ENCODE measurements at places on chromosomes 7 and 10. TPM values are rescaled to one million over a fixed set of nuclear protein-coding genes. Genes with fewer than 3 reads are reported as not detected.
A peak's percentile ranks its signal among the peaks of the same experiment; 100 is the strongest.

- H3K27me3 ChIP-seq: no peaks in the 10 kb centered on the region
- no peak for DNase-seq
- H3K4me1 ChIP-seq: no peaks in the 10 kb centered on the region
- no peak overlapping the region for H3K4me3 ChIP-seq
- H3K27ac ChIP-seq: no peak overlapping the region
Measured at GRCh38 chr10:77082601-77083252, 554.9 kb downstream of the KCNMA1 start.

Gene ZNF853
- total RNA-seq: 5.7 TPM

Gene GALNT17
- total RNA-seq: 4.5 TPM

GRCh38 chr10:75817198-75817597 is 385.8 kb downstream of the LRMDA start:
- H3K4me1 ChIP-seq: no peaks in the 10 kb centered on the region
- H3K4me3 ChIP-seq: no peak overlapping the region
- H3K27me3 ChIP-seq: no peaks in the 10 kb centered on the region
- no peak for DNase-seq
- no peaks in the 10 kb centered on the region for H3K36me3 ChIP-seq

DNA sequence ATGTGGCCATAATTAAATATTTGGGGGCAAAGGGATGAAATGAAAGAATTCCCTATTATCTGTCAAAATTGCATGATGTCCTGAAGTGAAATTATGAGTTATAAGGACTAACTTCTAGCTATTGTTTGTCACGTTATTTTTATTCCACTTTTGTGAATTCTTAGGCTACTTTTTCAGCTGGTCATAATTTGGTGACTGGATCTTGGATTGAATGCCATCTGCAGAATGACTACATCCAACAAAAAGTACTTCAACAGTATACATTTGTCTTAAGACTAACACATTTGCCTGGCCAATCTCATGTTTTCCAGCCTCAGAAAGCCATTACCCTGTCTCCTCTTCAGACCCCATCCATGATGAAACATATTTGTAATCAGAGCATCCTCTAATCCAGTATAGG is 48.1 kb upstream of the WNT16 start:
- no peak overlapping the region for H3K4me3 ChIP-seq
- H3K4me1 ChIP-seq: peaks cover 1% of the 10 kb centered on the region
- H3K27me3 ChIP-seq: no peaks in the 10 kb centered on the region
- H3K36me3 ChIP-seq: no peaks in the 10 kb centered on the region

DNA sequence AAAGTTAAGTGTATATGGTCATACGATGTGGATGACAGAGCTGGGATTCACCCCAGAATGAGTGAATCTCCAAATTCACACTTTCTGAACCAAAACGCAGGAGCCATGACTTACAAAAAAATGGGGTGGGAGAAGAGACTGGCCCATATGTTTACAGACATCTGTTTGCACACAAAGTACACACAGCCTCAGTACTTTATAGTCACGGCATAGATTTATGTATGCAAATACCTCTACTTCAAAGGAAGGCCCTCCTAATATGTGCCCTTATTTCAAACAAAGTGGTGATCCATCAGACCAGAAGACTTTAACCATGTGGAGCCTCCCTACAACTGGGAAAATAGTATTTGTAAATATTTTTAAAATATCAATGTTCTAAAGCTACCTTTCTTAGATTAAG is 22.2 kb upstream of the JMJD1C start:
- H3K36me3 ChIP-seq: no peaks in the 10 kb centered on the region
- no peak overlapping the region for H3K4me3 ChIP-seq
- peaks cover 9% of the 10 kb centered on the region for H3K4me1 ChIP-seq
- no peaks in the 10 kb centered on the region for H3K27me3 ChIP-seq
- no peak for DNase-seq

Gene MRLN
- not detected for total RNA-seq

- no peaks in the 10 kb centered on the region for H3K27me3 ChIP-seq
- H3K4me3 ChIP-seq: no peak overlapping the region
- H3K27ac ChIP-seq: peak overlapping the region; percentile 52
Measured at GRCh38 chr10:43998021-43998809, 349.5 kb upstream of the ZNF32 start.

GRCh38 chr10:122632031-122632430 is 67.6 kb downstream of the C10orf120 start:
- H3K4me1 ChIP-seq: peaks cover 7% of the 10 kb centered on the region
- H3K4me3 ChIP-seq: no peak overlapping the region
- no peaks in the 10 kb centered on the region for H3K36me3 ChIP-seq
- H3K27me3 ChIP-seq: no peaks in the 10 kb centered on the region

DNA sequence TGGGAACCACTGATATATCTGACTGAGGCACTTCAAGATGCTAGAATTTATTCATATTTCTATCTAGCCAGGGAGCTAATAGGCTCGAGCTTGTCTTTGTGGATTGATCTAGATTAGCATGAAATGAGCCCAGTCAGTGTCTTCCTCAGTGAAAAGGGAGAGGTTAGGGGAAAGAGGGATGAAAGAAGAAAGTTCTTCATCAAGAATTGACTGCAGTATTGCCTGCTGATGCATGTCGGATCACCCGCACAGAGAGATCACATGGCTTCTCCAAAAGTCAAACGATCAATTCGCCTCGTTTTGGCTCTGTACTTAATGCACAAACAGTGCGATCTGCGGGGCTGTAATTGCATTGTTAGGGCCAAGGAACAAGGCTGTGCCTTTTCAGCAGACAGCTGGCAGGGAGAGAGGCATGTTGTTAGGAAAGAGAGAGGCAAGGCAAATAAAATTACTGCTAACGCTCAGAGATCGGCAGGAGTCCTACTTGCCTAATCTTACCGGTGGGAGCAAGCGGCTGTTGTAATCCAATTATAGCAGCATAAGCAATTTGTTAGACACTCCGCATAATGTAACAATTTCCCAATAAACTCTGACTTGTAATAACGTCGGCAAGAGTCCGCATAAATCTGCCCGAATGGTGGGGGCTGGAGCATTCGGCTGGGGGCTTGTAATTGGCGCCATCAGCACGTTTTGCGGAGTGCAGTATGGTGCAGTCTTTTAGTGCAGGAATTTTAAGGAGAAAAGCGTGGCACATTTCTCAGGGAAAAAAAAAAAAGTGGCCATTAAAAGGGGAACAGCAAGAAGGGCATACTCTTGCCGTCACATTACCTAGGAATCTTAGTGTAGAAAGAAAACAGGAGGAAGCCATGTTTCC is 102.1 kb downstream of the POLL start:
- H3K4me1 ChIP-seq: no peaks in the 10 kb centered on the region
- no peaks in the 10 kb centered on the region for H3K36me3 ChIP-seq
- no peak overlapping the region for H3K4me3 ChIP-seq
- DNase-seq: no peak

DNA sequence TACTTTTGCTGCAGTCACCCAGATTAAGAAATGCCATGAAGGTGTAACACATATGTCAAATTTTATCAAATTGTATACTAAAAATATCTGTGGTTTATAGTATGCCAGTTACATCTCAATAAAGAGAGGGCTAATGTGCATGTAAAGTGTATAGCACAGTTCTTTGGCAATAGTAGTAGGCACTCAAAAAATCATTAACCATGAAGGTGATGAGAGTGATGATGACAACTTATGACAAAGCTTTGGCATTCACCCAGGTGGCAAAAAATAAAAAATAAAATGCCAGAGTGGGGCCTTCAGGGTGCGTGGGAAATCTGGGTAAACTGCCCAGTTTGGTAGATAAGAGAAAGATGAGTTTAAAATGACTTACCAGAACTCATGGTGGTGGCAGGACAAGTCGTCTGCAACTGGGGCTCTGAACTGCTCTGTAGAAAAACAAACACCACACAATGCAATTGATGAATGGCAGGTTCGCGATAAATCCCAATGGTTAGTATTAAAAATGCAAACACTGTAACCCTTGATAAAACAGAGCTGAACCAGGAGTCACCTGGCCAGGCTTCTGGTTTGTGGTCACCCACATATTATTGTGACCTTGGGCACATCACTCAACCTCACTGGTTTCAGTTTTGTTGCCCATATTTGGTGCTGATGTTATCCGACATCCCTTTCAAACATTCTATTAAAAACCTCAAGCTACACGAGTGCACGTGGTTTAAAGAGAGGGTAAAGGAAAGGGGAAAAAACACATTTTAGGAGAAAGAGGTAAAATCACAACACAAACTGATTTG is 120.2 kb downstream of the SORBS1 start:
- DNase-seq: peak; percentile 43
- H3K27ac ChIP-seq: peak overlapping the region; percentile 63
- no peaks in the 10 kb centered on the region for H3K27me3 ChIP-seq
- no peaks in the 10 kb centered on the region for H3K36me3 ChIP-seq
- no peak overlapping the region for H3K4me3 ChIP-seq

Gene SPDYE2
- total RNA-seq: not detected

DNA sequence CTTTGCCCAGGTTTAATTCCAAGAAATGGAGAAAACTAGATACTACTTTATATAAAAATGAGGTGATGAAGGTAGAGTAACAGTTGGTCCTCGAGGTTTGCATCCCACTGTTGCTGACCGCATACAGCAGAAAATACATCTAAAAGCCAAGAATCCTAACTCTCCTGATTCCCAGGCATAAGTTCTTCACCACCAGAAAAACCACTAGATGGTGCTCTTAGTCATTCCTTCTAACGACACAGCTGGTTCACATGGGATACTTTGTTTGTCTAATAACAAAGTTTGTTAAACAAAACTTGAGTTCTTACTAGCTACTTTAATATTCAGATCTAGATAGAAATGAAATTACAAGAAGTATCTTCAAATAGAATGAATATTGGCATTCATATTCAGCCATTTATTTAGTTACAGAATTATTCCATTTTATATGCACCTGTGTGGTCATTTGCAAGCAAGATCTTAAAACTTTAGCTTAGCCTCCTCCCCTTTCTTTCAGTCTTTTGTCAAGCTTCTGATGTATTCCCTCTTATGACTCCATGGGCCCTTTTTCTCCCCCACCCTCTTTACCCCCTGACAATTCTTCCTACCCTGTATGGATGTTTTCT is 54.1 kb upstream of the CYP26C1 start:
- no peak for DNase-seq
- H3K27me3 ChIP-seq: no peaks in the 10 kb centered on the region
- H3K4me3 ChIP-seq: no peak overlapping the region
- no peak overlapping the region for H3K27ac ChIP-seq

DNA sequence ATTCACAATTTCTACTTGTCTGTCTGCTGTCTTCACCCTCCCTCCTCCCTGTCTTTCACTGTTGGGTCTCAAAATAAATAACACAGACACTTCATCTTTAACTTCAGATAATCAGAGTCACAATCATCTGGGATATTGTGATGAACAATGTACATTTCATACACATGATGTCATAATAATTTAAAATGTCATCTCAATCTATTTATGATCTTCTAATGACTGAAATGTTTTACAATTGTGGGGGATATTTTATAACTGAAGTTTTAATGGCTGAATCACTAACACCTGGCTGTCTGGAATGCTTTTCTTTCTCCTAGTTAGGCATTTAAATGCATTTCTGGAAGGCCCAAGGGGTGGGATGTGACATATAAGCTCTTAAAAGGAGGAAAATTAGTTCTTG is 859.8 kb downstream of the LRMDA start:
- peaks cover 4% of the 10 kb centered on the region for H3K4me1 ChIP-seq
- H3K4me3 ChIP-seq: no peak overlapping the region
- no peaks in the 10 kb centered on the region for H3K36me3 ChIP-seq
- no peak for DNase-seq
- no peaks in the 10 kb centered on the region for H3K27me3 ChIP-seq

DNA sequence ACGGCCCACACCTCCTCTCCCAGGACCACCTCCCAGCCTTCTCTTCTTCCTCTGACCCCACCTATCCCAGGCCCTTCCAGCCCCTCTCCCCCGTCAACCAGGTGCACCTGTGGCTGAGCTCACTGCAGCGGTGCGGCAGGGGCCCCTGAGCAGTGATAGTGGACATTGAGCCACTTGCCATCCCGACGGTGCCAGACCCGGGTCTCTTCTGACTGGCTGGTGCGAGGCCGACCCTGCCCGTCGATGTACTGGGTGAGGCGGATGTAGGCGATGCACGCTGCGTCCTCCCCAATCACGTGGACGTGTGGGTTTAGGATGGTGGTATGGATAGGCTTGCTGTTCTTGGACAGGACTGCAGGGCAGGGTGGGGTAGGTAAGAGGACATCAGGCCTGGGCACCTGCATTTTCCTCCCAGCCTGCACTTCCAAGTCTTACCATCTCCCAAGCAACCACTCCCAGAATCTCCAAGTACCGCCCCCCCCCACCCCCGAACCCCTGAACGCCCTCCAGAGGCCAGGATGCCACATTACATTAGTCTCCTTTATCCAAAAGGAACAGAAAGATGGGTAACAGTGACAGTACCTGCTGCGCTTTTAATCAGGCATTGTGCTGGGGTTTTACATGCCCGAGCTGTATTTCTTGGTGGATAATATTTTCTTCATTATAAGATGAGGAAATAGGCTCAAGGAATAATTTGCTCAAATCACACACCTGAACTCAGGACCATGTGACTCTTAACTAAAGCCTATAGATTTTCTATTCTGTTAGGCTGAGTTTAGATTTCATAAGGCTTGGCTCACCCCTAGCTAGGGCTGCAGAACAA is 3.7 kb upstream of the NDST2 start:
- no peak overlapping the region for H3K27ac ChIP-seq
- peaks cover 6% of the 10 kb centered on the region for H3K4me1 ChIP-seq
- H3K36me3 ChIP-seq: no peaks in the 10 kb centered on the region
- DNase-seq: no peak
- H3K27me3 ChIP-seq: no peaks in the 10 kb centered on the region

- H3K27me3 ChIP-seq: no peaks in the 10 kb centered on the region
- H3K4me1 ChIP-seq: no peaks in the 10 kb centered on the region
- DNase-seq: peak; percentile 88
Measured at GRCh38 chr10:101018600-101019439, 12.1 kb downstream of the PDZD7 start.

DNA sequence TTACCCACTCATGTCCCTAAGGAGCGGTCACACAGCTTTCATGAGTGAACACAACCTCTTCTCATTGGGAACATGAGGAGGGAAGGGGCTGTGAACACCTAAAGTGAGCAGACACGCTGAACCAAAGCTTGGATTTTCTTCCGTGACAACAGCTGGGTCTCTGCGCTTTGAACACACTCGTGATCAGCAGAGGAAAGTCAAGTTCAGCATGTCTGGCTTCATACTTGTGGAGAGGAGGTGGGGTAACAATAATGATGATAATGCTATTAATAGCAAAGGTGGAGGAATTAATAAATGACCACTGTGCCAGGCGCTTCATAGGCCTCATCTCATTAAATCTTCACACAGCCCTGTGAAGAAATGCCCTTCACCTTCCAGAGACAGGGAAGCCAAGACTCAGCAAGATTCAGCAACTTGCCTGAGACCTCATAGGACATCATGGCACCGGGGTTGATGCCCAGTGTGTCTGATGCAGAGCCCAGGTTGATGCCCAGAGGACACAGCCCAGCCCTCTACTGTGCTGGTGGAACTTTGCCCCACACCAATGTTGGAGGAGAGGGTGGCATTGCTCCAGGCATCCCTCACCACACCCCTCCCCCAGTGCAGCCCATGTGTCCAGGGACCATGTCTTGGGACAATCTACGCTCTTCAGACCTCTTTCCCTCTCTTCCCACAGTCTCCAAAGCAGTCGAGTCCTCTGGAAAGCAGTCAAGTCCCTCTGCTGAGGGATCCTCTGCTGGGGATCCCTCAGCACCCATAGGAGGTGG is 40.6 kb downstream of the GSDME start:
- no peaks in the 10 kb centered on the region for H3K4me1 ChIP-seq
- DNase-seq: no peak

GRCh38 chr7:128129224-128129864 is 98.1 kb upstream of the LRRC4 start:
- no peaks in the 10 kb centered on the region for H3K27me3 ChIP-seq
- H3K36me3 ChIP-seq: no peaks in the 10 kb centered on the region
- H3K27ac ChIP-seq: no peak overlapping the region
- no peak overlapping the region for H3K4me3 ChIP-seq
- H3K4me1 ChIP-seq: no peaks in the 10 kb centered on the region
